ENCODE measurements at places on chromosomes 1 and 21.

DNA sequence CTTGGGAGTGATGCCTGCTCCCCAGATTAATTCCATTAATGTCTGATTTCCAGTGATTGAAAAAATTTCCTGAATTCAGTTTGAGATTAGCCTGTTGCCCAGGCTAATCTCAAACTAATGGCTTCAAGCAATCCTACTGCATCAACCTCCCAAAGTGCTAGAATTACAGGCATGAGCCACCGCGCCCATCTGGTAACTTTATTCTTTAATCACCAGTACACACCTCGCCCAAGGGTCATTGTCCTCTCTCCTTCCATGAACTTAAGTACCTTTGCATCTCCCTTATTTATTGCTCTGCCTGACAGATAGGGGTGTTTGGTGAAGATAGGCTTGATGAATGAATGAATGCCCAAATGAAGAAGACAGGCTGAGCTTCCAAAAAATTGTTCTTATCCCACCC, 366.5 kb downstream of the SIPA1L2 start:
- no peak for DNase-seq

GRCh38 chr1:5225707-5226704, 571.6 kb downstream of the AJAP1 start:
- DNase-seq: no peak

DNA sequence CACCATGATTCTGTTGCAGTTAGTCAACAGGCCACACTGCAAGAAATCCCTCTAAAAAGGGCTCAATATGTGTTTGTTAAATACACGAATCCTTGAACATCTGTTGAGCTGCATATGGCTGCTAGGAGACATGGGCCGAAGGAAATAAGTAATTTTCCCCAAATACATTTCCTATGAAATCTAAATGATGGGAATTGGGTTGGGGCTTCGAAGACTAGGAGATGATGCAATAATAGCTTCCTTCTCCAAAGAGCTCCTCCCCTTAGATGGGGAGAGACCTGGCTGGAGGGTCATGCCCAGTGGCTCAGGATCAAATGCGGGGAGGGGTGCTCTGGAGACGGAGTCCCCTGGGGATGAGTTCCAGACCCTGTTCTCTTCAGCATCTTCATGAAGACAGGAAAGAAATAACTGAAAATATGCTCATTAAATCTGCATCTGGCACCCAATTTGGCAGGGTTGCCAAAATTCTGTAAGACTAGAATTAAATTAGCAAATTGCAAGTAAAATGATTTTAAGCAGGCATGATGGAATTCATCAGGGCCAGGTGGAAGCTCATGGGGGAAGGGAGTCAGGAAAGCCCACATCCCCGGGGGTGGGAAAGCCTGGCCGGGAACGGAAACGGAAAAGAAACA, 165.0 kb upstream of the EDN2 start:
- no peak for DNase-seq

DNA sequence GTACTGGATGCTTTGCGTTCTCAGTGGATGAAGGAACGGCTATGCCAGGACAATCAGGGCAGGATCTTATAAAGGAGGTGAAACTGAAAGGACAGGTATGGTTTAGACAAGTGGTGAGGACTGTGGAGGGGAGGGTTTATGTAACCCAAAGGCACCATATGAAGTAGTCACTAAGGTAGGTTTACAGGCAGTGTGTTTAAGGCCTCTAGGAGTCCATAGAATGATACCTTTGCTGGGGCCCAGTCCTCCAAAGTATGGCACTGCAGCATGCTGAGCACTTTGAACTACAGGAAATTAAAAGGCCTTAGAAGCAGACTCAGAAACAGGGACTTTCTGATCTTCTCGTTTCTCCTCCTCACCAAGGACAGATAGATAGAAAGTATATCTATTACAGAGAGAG, 304.7 kb upstream of the USP25 start:
- DNase-seq: no peak

Measured in thyroid gland (tissue), 4 donors.